ENCODE measurements at places on chromosomes 12 and 14. TPM values are rescaled to one million over a fixed set of nuclear protein-coding genes. Genes with fewer than 3 reads are reported as not detected.
A peak's percentile ranks its signal among the peaks of the same experiment; 100 is the strongest.

KRT75 gene
- not detected for total RNA-seq

KCTD10 gene
- 42.3 TPM for total RNA-seq

OLR1 gene
- 0.43 TPM for total RNA-seq

WNT1 gene
- not detected for total RNA-seq

MDP1 gene
- total RNA-seq = 16.7 TPM

OR4N5 gene
- total RNA-seq = not detected

GPR132 gene
- 0.73 TPM for total RNA-seq

LRP1-AS gene
- total RNA-seq = not detected

FAM186B gene
- total RNA-seq = 0.48 TPM

L2HGDH gene
- 8.2 TPM for total RNA-seq

TMPRSS12 gene
- total RNA-seq = not detected

NFATC4 gene
- total RNA-seq = 13.3 TPM

FGF23 gene
- 0.46 TPM for total RNA-seq

RDH16 gene
- total RNA-seq = 0.22 TPM

DNA sequence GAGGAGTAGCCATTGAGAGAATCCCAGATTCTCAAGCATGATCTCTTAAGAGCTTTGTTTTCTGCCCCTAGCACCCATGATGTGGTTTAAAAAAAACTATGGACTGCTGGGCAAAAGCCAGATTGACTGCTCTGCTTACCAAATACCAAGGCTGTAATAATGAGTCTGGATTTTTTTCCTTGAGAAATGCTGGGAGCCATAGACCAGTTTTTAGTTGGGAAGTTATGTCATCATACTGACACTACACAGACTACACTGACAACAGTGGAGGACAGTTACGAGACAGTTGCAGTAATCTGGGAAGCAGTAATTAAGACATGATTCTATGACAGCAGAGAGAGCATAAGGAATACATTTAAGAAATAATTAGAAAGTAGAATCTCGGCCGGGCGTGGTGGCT, 35.8 kb downstream of the SPATA7 start:
- DNase-seq = no peak

GRCh38 chr12:119631930-119632678, 35.8 kb upstream of the PRKAB1 start:
- DNase-seq = no peak

DNA sequence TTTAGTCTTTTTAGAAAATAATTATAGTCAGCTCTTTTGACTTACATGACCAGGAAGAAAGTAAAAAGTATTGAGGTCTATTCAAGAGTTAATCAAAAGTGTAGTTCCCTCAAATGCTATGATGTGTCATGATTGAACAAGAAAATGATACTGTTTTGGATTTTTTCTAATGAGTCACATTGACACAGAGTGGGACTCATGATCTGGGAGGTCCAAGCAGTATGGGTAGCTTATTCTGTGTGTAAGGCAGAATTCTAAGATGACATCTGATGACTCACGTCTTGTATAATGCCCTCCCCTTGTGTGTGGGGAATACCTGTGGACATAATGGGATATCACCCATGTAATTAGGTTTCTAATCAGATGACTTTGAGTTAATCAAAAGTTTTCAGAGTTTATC, 178.1 kb upstream of the DDHD1 start:
- no peak for DNase-seq

DNA sequence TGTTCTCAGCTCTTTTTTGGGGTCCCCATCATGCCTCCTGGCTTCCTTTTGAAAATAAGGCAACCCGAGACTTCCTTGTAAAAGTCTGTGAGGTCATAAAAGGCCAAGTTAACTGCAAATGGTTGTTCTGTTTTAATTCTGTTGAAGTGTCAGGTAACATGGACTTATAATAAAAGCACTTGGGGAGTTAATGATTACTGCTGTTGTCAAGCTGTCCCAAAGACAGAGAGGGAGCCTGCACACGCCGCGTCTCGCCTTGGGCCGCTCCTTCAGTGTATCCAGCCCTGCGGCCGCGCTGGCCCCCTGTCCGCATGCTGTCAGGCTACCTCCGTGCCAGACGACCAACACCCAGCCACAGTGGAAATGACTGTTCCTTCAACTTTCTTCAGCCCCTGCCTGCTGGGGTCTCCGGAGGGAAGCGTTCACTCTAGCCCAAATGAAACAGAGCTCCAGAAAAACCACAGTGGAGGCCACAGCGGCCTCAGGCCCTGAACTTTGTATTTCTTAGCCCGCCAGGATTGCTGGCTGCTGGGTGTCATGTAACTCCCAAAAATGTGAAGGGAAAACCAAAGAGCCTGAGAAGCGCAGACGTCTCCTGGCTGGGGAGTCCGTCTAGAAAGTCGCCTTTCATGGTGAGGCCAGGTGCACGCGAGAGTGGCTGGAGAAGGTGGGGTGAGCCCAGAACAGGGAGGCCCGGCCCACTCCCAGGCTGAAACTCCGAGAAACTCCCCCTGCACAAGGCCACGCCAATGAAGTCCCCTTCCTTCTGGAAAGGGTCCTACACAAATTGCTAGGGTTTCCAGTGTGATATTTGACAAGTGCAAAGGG, 189.1 kb downstream of the ZFP36L1 start:
- DNase-seq = no peak

GRCh38 chr14:22314183-22314820, 274.7 kb downstream of the DAD1 start:
- DNase-seq = no peak

- DNase-seq = no peak
Observed at GRCh38 chr14:78709795-78710557, 539.8 kb downstream of the NRXN3 start.

DNA sequence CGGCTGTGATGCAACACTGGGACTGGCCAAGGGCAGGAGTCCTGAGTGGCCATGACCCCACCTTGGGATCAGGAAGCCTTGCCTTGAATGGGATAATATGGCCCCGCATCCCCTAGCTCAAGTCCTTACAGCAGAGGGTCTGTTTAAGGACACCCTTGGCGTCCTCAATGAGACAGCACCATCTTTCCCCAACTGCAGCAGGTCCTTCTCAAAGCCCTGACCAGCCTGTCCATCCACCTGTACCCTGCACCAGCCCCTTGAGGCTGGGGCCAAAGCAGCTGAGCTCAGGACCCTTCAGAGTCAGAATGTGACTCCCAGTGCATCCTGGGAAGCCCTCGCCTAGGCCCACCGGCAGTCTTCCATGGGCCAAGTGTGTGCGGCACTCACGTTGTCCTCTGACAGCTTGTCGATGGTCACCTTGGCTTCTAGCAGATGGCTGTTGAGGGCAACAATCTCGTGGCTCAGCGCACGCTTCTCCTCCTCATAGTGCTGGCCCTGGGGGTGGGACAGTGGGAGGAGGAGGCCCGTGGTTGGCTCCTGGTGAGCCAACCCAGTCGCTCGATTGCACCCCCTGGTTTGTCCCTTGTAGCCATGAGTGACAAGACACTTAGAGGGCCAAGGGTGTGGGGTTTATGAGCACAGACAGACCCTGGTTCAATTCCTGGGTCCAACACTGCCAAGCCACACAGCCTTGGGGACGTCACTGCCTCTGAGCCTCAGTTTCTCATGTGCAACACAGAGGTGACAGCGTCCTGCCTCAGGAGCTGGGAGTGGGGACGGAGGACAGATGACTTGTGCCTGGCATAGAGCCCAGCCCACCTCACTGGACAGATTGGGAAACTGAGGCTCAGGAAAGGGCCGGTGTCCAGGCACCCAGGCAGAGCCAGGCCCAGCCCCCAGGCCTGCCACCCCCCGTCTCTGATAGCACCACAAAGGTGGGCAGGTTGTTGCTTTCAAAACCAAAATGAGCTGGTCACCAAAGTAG, 43.5 kb downstream of the BEGAIN start:
- no peak for DNase-seq

DNA sequence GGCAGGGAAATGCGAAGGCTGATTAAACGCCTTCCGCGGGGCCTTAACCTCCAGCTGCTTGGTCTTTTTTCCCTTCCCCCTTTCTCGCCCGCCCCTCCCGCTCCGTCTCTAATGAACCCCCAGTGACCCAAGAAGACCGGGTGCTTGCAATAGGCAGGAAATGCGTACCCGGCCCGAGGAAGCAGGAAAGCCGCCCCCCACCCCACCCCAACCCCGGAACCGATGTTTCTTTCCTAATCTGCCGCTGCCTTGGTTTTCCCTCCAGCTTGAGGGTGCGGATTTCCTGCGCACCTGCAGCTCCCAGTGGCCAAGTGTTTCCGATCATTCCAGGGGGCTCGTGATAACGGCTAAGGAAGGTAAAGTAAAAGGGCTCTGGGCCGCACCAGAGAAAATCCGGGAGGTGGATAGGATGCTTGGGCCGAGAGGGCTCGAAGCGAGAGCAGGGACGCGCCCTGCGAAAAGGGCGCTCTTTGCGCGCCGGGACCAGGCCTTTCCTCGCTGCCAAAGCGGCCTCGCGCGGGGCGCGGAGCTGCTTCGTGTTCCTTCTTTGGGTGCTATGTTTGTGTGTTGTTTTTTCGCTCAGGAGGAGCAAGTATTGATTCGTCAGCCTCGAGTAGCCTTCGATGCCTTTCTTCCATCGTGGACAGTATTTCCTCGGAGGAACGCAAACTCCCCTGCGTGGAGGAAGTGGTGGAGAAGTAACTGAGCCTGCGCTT, 983 bp downstream of the MYF6 start:
- no peak for DNase-seq

DNA sequence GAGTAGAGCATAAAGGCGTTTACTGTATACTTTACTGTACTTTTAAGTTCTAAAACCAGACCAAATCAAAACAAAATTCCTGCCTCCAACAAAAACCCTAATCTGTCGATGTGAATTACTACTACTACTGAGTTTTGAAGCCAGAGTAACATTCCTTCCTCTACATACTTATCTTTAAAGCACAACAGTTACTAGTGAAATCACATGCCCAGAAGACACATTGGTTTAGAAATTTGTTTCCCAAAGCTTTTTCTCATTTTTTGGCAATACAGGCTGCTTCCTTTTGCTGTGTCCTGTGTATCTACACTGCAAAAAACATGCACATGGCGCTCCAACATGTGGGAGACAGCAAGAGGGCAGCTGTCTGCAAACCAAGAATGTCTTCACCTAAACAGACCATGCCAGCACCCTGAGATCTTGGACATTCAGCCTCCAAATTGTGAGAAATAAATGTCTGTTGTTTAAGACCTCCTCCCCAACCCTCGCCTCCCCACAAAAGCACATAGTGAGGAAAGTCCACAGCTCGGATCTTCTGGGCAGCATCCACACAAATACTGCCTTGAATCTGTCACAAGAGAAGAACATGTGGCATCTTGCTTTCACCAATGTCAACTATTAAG, 21.1 kb downstream of the SETD3 start:
- DNase-seq = no peak

GRCh38 chr12:98845957-98846356, 200.9 kb downstream of the APAF1 start:
- DNase-seq = no peak

- no peak for DNase-seq
Observed at GRCh38 chr14:36767603-36768281, 106.1 kb downstream of the PAX9 start.

DNA sequence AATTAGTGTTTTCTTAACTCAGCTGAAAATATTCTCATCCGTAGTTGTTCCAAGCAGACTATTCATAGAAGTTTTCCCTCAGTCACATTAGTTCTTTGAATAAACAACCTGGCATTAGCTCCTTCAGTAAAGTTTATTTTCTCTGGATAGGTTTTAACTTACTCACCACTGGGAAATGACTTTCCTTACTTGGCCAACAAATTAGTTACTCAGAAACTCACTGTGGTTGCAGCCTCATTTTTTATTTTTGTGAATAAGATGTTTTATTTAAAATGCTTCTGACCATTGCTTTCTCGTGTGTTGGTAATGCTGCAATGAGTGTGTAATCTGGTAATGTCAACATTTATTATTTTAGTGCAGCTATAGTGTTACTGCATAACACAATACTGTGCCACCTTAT, 74.9 kb downstream of the NOVA1 start:
- DNase-seq = no peak

GRCh38 chr14:83006121-83006670, 1472.5 kb upstream of the SEL1L start:
- no peak for DNase-seq

GRCh38 chr12:116426391-116427136, 132.6 kb upstream of the MAP1LC3B2 start:
- no peak for DNase-seq

DNA sequence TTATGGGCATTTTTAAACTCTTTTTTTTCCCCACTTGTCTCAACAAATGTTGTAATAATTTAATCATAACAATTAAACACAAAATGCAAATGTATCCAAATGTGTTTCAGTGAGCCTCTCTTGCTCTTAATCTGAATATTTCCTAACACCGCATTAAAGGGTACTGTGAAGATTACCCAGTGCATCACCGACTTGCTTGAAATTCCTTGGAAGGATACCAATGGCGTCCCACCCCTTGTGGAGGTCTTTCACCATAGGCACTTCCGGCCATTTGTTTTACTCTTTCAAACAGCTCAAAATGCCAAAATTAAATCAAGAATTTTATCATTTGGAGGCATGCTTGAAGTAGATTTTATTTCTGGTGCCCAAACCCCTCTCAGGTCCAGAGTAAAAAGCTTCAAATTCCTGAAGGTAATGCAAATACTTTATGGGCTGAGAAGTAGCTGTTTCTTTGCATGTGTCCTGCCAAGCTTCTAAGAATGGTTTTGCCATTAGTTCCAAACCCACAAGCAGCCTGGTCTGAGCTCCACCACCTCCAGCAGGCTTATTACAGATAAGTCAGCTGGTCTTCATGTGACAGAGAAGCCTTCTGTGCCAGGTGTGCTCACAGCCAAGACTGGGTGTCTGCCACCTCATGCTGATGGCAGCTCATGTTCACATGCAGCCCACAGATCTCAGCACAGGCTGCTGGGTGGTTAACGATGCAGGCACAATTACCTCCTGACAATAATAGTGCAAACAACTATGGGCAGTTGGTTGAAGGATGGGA, 16.4 kb upstream of the NUDT4 start:
- DNase-seq = peak; percentile 79

DNA sequence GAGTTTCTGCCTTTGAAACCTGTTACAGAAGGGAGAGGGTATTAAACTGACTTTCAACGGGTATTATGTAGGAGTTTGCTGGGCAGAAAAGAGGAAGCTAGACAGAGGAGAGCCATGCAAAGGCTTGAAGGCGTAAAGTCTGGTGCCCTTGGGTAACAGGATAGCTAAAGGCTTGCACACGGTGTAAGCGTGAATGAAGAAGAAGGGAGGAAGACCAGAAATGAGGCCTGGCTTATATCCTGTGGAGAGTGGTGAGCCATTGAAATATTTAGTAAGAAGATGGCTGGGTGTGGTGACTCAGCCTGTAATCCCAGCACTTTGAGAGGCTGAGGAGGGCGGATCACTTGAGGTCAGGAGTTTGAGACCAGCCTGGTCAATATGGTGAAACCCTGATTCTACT, 22.6 kb downstream of the SUDS3 start:
- DNase-seq = no peak

GRCh38 chr14:22232933-22233332, 356.1 kb downstream of the DAD1 start:
- no peak for DNase-seq

- DNase-seq = no peak
Observed at GRCh38 chr12:98970950-98971349, 325.9 kb downstream of the APAF1 start.

DNA sequence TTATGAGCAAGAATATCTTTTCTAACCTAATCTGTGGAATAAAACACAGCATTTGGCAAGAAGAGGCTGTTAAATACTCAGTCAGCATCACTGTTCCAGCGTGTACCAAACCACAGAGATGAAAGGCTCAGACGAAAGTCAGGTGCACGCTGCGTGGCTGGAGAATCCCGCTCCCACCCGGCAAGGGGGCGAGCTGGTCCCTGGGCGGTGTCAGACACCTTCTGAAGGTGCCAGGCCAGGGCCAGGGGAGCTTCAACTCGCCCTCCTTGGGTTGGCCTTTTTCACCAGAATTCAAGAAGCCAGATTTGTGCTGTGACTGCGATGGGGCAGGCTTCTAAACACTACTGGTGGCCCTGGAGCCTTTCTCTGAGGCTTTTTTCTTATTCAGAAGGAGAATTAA, 73.1 kb downstream of the WDR20 start:
- peak; percentile 24 for DNase-seq

Measured in cardiac septum (tissue), 1 donor.